ENCODE measurements at places on chromosomes 4 and X. TPM values are rescaled to one million over a fixed set of nuclear protein-coding genes. Genes with fewer than 3 reads are reported as not detected.

The REPS2 gene
- total RNA-seq, result 18.5 TPM

The COX7B2 gene
- not detected for total RNA-seq

The L1CAM gene
- 1.6 TPM for total RNA-seq

The CSAG2 gene
- not detected for total RNA-seq

The GPR173 gene
- 0.56 TPM for total RNA-seq

The CNGA2 gene
- not detected for total RNA-seq

The DCK gene
- 18.1 TPM for total RNA-seq

The TCP11X2 gene
- total RNA-seq, result 0.27 TPM

The BST1 gene
- 17.8 TPM for total RNA-seq

The RHOH gene
- total RNA-seq, result 9.2 TPM

The PABPC4L gene
- total RNA-seq, result 0.56 TPM

The AMELX gene
- total RNA-seq, result not detected

The CNGA1 gene
- 0.53 TPM for total RNA-seq

The GNRHR gene
- not detected for total RNA-seq

The TCEAL6 gene
- total RNA-seq, result not detected

The SERTM2 gene
- 0.09 TPM for total RNA-seq

The CD38 gene
- total RNA-seq, result 8.5 TPM

The ZDHHC15 gene
- 1.8 TPM for total RNA-seq

The AKAP4 gene
- total RNA-seq, result not detected

The CITED1 gene
- 0.65 TPM for total RNA-seq

The ELK1 gene
- total RNA-seq, result 25.3 TPM

The DMP1 gene
- total RNA-seq, result not detected

The ARHGAP36 gene
- total RNA-seq, result not detected

The SLC49A3 gene
- 31.5 TPM for total RNA-seq

The KCTD8 gene
- not detected for total RNA-seq

The FAM47E gene
- total RNA-seq, result 6.4 TPM

The SHISA3 gene
- 3.7 TPM for total RNA-seq

The TBX22 gene
- total RNA-seq, result not detected

The TLR8 gene
- total RNA-seq, result 35.4 TPM

The SOWAHB gene
- total RNA-seq, result 2.4 TPM

The CT45A10 gene
- not detected for total RNA-seq

The HTR2C gene
- total RNA-seq, result not detected

The TMEM150C gene
- 6.9 TPM for total RNA-seq

The SCARB2 gene
- 166 TPM for total RNA-seq

The SRP72 gene
- 77.7 TPM for total RNA-seq

The RAB39B gene
- total RNA-seq, result 0.95 TPM

The RWDD4 gene
- 16.2 TPM for total RNA-seq

The SMR3A gene
- not detected for total RNA-seq

The GPM6B gene
- 21.6 TPM for total RNA-seq

The WWC2 gene
- 109 TPM for total RNA-seq

The C4orf54 gene
- not detected for total RNA-seq

The GAGE12E gene
- total RNA-seq, result not detected

The KLB gene
- 1.0 TPM for total RNA-seq

The BEX5 gene
- 4.4 TPM for total RNA-seq

The DCLK2 gene
- 2.9 TPM for total RNA-seq

The NPY2R gene
- 0.27 TPM for total RNA-seq

The PDGFRA gene
- 69.5 TPM for total RNA-seq

The IL21 gene
- not detected for total RNA-seq

The HAND2 gene
- 0.35 TPM for total RNA-seq
